NCI-H82 (cell line): ENCODE measurements at places on chromosomes 1 and 21.

DNA sequence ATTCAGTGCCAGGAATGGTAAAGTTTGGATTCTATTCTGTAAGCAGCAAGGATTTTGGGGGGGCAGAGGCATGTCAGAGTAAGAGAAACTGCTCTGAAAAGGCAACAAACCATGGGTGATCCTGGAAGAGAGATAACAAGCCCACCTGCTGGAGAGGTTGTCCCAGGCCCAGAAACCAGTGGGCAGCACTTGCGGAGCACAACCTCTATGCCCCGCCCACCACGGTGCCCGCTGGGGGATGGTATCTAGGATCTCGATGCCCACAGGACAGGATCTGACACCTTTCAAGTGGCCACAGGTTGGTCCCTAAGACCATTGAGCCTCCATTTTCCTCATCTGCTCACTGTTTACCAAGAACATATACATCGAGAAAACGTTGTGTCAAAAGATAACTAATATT is 20.3 kb upstream of the MUL1 start:
- no peak for DNase-seq

DNA sequence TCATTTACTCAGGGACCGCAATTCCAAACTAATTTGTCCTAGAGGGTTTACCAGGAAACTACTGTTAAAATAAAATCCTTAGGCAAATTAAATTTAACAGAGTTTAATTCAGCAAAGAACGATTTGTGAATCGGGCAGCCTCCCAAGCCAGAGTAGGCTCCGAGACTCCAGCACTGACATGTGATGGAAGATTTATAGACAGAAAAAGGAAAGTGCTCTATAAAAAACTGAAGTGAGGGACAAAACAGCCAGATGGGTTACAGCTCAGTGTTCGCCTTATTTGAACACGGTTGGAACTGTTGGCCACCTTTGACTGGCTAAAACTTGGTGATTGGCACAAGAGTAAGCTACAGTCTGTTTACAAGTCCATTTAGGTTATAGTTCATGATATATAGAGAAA is 35.2 kb upstream of the RCSD1 start:
- DNase-seq = no peak

GRCh38 chr1:68811806-68812205 is 314.9 kb upstream of the DEPDC1 start:
- DNase-seq = no peak

DNA sequence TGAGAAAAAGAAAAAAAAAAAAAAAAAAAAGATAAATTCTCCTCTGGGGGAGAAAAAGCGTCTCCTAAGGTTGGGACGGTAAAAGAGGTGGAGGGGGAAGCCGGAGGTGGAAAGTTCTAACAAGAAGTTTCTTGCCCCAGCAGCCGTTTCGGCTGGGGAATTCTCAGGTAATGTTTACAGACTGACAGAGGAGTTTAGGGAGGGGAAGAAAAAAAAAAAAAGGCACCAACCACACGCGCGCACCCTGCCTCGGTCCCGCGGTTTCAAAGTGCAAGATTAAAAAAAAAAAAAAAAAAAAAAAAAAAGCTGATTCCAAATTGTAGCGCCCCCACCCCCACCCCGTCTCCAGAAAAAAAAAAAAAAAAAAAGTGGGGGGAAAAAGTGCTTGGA is 504 bp downstream of the DHRS3 start:
- DNase-seq = no peak

DNA sequence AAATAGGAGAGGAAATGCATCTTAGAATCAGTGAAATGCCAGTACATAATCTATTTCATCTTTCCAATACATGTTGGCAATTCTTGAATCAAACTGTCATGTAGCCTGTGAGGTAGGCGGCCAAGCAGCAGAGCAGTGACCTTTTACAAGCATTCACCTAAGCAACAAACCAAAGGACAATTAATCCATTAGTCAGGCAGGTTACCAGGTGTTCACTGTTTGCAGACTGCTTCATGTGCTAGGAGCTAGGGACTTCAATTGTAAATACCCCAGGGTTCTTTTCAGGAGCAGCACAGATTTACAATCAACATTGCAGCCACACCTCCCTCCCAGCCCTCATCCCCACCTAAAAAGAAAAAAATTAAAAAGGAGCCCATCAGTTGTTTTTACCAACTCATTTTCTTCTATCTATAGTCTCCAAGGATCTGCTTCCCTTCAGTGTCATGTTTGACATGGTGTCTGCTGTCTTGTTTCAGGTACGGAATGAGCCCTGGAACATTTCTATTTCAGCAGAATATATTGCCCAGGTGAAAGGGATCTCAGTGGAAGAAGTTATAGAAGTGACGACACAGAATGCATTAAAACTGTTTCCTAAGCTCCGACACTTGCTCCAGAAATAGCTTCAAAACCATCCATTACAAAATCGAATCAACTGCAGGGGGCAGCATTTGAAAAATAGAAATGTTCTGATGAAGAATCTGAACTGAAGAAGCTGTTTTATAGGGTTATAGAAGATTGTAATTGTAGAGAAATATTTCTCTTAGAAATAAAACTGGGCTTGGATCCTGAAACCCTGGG is 23.0 kb downstream of the TATDN3 start:
- peak; percentile 41 for DNase-seq

GRCh38 chr1:169081503-169082123 is 24.9 kb upstream of the ATP1B1 start:
- DNase-seq = no peak

DNA sequence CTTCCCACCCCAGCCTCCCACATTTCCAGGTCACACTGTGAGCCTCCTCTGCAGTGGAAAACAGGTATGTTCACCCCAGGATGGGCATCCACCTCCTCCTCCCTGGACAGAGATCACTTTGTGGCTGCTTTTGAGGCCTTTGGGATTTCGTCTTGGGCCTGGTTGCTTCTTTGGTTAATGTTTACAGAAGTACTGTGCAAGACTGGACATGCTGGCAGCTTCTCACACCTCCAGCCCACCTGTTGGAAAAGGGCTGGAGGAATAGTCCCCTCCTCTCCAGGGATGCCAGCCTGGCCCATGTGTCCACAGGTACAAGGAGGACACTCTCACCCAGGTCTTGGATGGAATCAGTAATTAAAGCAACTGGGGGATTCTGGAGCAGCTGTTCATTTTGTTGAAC is 56.1 kb downstream of the KAZN start:
- no peak for DNase-seq

DNA sequence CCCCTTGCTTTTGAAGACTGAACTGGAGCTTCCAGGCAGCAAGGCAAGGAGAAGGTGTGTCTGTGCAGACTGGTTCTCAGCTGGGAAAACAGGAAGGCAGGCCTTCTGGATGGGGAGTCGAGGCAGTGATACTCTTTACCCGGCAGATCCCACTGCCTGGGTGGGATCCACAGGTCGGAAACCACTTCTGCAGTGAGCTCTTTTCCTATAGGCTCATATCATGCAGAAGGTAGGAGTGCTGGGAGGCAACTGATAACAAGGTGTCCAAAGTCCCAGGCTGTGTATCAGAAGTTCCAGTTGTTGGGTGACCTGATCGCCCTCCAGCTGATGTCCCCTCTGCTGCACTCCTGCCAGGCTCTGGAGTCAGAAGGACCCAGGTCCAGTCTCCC is 17.1 kb downstream of the ACOT11 start:
- DNase-seq = no peak

GRCh38 chr1:15674386-15675159 is 9.5 kb upstream of the PLEKHM2 start:
- DNase-seq = peak; percentile 23

DNA sequence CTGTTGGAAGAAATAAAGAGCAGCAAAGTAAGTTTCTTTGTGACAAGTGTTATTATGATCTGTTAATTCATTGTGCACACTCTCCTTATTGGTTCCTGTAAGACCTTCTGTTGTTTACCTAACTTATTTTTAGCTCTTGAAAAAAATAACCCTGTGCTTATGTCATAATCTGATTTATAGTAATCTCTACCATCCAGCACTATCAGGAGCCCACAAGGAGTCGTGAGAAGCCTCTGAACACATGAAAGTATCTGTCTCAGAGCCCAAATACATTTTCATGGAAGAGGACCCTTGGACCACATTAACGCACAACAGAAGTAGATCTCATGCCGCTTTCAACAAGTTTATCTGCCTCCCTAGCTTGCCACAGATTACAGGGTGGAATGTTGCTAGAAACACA is 45.8 kb downstream of the CENPF start:
- peak; percentile 88 for DNase-seq
